ENCODE measurements at places on chromosomes 3 and 15.

DNA sequence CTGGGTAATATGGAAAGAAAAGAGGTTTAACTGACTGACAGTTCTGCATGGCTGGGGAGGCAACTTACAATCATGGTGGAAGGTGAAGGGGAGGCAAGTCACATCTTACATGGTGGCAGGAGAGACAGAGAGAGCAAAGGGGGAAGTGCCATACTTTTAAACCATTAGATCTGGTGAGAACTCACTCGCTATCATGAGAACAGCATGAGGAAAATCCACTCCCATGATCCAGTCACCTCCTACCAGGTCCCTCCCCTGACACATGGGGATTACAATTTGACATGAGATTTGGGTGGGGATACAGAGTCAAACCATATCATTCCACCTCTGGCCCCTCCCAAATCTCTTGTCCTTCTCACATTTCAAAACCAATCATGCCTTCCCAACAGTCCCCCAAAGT lies 16.0 kb upstream of the ACOX2 start:
- no peaks in the 10 kb centered on the region for H3K36me3 ChIP-seq
- H3K4me1 ChIP-seq = no peaks in the 10 kb centered on the region
- H3K4me3 ChIP-seq = no peak overlapping the region
- DNase-seq = no peak
- no peak overlapping the region for H3K27ac ChIP-seq
- no peaks in the 10 kb centered on the region for H3K27me3 ChIP-seq

DNA sequence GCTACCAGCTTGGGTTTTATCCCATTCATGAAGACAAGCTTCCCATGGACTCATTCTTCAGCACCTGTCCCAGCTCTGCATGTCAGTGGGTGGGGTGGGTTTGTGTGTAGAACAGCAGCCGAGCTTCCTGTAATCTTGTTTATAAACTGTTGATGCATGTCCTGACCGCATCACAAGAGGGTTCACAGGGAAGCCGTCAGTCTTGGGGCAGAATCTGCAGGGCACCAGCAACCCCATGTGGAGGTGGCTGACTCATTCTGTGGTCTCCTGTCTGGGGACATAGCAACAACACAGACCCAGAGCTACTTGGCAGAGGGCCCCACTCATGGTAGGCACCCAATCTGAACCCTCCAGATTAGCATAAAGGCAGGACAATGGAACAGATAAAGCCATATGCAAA lies 35.6 kb downstream of the DAPK2 start:
- no peak for DNase-seq
- H3K4me1 ChIP-seq = peaks cover 17% of the 10 kb centered on the region
- no peak overlapping the region for H3K4me3 ChIP-seq
- no peak overlapping the region for H3K27ac ChIP-seq

- peaks cover 16% of the 10 kb centered on the region for H3K4me1 ChIP-seq
- DNase-seq = no peak
- H3K27ac ChIP-seq = no peak overlapping the region
- no peaks in the 10 kb centered on the region for H3K27me3 ChIP-seq
- no peak overlapping the region for H3K4me3 ChIP-seq
- peaks cover 3% of the 10 kb centered on the region for H3K36me3 ChIP-seq
These were observed 79.1 kb downstream of the SMAD6 start for GRCh38 chr15:66780973-66781718.

DNA sequence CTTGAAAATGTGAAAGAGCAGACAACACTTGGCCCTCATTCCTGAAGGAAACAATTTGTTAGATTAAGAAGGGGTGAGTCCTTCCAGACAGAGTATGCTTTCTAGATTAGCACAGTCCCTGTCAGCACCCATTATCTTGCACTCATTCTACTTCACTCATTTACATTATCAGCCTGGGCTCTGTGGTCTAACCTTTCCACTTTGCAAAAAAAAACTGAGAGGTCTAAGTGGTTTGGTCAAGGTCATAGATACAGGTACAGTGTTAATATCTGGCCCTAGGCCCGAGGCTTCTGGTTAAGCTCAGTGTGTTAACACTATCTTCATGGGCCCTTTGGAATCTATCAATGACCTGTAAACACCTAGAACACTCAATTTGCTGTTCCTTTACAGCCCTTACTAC lies 123.4 kb upstream of the LRRN1 start:
- DNase-seq = no peak
- no peaks in the 10 kb centered on the region for H3K27me3 ChIP-seq
- H3K4me3 ChIP-seq = no peak overlapping the region
- H3K27ac ChIP-seq = no peak overlapping the region

DNA sequence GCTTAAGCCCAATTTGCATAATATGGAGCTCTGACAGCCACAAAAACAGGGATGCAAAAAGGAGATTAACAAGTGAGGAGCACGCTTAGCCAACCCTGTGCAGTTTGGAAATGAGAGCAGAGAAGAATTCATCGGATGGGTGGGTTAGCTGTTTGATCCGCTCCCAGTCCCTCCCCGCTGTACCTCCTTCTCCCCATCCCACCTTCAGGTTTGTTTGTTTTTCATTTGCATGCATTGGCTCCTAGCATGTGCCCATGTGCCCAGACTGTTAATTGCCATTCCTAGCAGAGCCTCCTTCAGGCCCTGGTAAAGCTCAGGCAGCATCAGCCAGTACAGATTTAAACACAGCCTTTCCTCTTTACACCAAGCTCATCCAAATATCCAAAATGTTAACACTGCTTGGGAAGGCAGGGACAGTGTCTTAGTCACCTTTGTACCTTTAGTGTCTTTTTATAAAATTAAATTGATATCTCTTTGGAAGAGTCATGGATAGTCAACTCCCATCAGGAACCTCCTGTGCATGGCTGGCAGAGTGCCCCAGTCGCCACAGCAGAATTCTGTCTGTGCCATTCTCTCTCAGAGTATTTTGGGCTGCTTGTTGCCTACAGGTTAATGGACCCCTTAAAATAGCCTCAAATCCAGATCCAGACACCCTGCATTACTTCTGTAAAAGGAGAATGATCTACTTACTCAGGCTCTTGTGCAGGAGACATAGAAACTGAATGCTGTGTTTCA lies 244.2 kb downstream of the LSAMP start:
- no peaks in the 10 kb centered on the region for H3K36me3 ChIP-seq
- H3K27me3 ChIP-seq = no peaks in the 10 kb centered on the region
- no peaks in the 10 kb centered on the region for H3K4me1 ChIP-seq
- H3K4me3 ChIP-seq = no peak overlapping the region
- DNase-seq = no peak

DNA sequence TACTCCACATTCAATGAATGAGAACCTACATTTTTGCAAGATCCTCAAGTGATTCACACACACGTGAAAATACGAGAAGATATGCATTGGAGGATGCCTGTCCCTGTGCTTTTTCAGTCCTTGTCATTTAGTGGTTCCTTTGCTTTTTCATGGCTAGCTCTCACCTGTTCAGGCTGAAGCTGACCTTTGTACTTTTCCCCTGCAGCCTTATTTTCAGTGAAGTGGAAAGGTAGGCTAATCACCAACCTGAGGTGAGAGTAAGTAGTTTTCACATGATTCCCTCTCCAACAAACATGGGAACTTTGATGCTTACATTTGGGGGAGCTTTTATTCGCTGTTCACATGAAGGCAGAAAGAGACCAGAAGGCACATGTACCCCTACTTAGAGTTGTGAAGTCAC lies 8.3 kb downstream of the ITPR1 start:
- peaks cover 26% of the 10 kb centered on the region for H3K4me1 ChIP-seq
- no peak for DNase-seq
- H3K36me3 ChIP-seq = no peaks in the 10 kb centered on the region
- H3K27ac ChIP-seq = no peak overlapping the region
- H3K4me3 ChIP-seq = no peak overlapping the region
